ENCODE measurements at places on chromosomes 12 and 14.

GRCh38 chr12:107891967-107892366, 117.5 kb downstream of the ASCL4 start:
- no peak for DNase-seq

- DNase-seq: no peak
Measured at GRCh38 chr12:65868133-65868705, 43.9 kb downstream of the HMGA2 start.

DNA sequence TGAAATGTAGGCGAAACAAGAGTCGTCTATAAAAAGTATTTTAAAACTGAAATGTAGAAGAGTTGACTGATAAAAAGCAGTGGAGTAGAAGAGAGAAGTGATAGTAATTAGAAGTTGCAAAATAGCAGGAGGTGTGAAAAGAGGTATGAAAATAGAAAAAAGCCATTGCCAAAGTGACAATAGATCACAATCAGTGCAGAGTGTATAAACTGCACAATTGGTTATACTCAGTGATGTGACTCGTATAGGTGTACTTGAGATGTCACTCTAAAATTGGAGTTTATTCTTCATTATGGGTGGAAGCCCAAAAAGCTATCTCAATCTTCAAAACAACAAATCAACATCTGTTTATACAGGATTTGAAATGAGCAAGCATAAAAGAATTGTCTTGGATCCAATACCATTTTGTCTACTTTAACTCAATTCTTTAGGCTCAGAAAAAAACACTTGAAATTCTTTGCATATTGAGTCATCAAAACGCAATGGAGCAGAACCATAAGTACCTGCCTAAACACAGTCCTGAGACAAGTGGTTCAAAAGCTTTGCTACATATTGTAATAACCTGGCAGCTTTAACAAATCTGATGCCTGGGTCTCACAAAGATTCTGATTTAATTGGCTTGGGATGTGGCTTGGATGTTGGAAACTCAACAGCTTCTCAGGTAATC, 8.8 kb downstream of the IKBIP start:
- DNase-seq: no peak

DNA sequence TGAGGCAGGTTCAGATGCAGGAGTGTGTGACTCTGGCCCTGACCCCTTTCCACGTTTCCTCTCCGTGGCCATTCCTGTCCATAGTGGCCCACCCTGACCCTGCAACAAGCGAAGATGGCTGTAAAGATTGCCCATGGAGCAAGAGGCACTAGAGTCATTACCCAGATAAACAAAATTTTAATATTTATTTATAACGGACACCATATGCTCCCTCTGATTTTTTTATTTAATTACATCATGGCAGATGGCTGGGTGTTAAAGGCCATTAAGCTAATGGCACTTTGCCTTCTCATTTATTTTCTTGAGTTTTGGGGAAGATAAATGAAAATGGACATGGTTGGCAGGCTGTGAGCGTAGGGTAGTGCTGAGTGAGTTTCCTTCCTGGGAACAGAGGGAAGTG, 58.7 kb downstream of the WSCD2 start:
- no peak for DNase-seq

GRCh38 chr14:44863271-44863670, 98.5 kb downstream of the KLHL28 start:
- no peak for DNase-seq

DNA sequence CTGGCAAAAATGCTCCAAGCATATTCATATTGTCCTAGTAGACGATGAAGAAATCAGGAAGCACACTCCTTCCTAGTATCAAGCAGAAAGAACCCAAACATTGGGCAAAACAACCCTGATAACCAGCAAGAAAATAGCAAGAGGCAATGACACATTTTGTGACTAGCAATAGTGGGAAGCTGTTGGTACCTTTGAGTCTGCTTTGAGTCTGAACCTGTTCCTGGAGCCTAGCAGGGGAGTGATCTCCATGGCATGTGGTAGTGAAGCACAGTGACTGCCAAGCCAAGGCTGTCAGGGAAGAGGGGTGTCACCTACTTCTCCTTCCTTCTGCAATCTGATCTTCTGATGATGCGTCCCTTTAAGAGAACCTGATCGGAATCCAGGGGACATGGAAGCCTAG, 533.9 kb downstream of the VRK1 start:
- DNase-seq: no peak

- DNase-seq: no peak
Measured at GRCh38 chr14:35218963-35219362, 73.2 kb upstream of the PSMA6 start.

DNA sequence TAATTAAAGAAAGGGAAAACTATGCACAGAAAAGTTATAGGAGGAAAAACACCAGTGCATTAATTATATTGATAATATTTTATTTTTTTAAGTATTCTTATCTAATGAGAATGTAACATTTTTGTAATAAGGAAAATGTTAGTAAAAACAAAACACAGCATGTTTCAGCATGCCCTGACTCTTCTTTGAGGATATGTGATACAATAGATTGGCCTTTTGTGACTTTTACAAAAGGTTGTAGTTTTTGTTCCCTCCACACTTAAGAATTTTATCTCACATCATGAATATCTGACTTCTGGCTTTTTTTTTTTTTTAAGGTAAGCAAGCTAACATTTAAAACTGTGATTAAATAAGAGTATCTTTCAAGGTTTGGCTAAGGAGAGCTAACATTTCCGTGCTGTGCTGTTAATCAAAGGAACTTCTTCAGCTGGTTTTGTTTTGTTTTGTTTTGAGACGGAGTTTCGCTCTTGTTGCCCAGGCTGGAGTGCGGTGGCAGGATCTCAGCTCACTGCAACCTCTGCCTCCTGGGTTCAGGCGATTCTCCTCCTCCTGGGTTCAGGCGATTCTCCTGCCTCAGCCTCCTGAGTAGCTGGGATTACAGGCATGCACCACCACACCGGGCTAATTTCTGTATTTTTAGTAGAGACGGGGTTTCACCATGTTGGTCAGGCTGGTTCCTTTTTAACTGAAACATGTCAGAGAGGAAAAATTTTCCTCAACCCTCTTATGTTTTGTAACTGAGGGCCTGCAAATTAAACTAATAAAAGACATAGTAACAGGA, 30.8 kb upstream of the RESF1 start:
- DNase-seq: no peak

GRCh38 chr14:97633131-97633738, 836.1 kb downstream of the VRK1 start:
- no peak for DNase-seq

GRCh38 chr14:104353921-104354701, 215.7 kb downstream of the KIF26A start:
- DNase-seq: no peak

- no peak for DNase-seq
Measured at GRCh38 chr12:91565846-91566245, 383.2 kb upstream of the DCN start.

DNA sequence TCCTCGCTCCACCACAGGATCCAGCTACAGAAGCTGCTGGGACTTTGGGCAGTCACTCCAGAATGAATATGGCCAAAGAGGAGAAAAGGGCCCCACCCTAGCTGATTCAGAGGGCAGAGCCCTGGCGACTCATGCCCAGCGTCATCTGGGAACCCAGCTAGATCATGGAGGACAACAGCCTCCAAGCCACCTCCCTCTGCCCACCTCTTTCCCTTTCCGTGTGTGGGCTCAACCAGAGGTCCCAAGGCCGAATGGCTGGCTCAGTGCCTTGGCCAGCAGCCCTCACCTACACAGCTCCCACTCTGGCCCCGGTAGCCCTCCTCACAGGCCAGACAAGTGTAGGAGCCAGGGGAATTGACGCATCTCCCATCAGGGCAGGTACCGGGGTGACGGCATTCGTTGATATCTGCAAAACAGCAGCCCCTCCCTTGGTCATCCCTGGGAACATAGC, 17.4 kb downstream of the ISCA2 start:
- no peak for DNase-seq

DNA sequence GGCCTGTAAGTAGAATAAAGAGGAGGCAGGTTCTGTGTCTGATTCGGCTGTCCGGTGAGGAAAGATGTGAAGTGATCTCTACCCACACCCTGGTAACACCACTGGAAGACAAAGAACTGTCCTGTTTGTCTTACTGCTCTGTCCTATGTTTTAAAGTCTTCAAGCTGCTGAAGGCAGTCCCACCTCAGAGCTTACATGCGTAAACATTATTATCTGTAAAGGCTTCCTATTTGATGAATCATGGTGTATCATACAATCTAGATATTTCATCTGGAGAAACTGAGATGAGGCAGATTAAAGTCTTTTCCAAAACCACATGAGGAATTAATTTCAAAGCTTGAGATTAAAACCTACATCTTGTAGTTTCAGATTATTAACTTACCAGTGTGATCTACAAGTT, 427.6 kb downstream of the ZFP36L1 start:
- no peak for DNase-seq

DNA sequence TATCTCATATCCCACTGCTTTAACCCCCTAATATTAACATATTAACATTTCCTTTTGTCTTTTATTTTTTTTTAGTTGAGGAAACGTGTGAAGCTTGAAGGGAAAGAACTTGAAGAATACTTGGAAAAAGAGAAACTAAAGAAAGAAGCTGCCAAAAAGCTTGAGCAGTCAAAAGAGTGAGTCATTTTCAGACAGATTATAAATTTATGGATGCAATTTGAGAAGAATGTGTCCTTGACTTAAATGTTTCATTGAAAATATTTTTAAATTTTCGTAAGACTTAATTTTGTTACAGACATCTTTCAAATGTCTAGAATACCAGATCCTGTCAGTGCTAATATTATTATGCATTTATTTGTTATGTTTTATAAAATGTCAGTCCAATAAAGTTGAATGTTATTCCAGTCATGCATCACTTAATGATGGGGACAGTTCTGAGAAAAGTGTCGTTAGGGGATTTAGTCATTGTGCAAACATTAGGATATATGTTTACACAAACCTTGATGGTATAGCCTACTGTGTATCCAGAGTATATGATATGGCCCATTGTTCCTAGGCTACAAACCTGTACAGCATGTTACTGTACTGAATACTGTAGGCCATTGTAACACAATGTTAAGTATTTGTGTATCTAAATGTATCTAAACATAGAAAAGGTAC, 32.6 kb downstream of the CPSF2 start:
- no peak for DNase-seq

- DNase-seq: no peak
Measured at GRCh38 chr12:52650520-52651081, 1.4 kb downstream of the KRT2 start.

GRCh38 chr14:23533652-23534435, 17.7 kb downstream of the ZFHX2 start:
- no peak for DNase-seq

- DNase-seq: no peak
Measured at GRCh38 chr12:45644541-45644940, 85.0 kb upstream of the ARID2 start.

DNA sequence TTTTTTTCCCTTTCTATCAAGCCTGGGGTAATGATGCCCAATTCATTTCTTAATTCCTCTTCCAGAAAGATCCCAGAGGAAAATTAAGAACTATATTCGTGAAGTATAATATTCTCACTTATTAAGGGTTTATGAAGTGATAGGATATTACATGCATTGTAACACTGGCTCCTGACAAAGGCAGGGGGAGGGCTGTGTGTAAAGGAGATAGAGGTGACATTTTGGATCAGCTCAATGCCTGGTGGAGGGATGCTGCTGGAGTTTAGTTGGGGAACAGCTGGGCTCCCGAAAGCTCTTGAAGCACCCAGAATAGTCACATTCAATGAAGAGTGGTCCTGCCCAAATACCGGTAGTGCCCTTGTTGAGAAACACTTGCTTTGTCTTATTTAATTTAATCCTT, 774 bp downstream of the SERPINA11 start:
- no peak for DNase-seq

DNA sequence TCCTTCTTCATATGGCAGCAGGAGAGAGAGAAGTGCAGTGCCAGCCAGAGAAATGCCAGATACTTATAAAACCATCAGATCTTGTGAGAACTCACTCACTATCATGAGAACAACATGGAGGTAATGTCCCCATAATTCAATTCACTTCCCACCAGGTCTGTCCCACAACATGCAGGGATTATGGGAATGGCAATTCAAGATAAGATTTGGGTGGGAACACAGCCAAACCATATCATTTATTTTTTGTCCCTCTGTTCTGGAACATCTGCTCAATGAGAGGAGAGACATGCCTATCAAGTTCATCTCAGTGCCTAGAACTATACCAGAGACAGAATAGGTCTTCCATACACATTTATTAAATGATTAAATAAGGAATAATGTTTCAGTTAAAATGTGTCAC, 543.5 kb downstream of the NRXN3 start:
- DNase-seq: no peak

DNA sequence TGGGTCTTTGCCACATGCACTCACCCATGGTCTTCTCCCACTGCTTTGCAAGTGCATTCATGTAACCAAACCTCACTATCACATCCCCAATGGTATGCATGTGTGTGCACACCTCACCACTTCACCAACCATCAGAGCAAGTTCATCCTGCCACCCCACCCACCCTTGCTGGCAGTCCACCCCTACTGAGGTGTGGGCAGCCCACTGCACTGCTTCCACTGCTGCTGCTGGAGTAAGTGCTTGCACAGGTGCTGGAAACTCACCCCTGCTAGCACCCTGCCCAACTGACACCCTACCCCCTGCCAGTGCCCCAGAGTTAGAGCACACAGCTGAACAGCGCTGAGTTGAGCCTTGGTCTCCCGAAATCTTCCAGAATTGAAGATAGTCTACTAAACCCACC, 46.1 kb upstream of the CLEC14A start:
- no peak for DNase-seq

GRCh38 chr12:13316587-13317246, 120.2 kb downstream of the EMP1 start:
- DNase-seq: no peak

GRCh38 chr12:85804663-85805062, 31.5 kb downstream of the RASSF9 start:
- DNase-seq: no peak

GRCh38 chr14:93952829-93953228, 23.5 kb downstream of the ASB2 start:
- DNase-seq: no peak

DNA sequence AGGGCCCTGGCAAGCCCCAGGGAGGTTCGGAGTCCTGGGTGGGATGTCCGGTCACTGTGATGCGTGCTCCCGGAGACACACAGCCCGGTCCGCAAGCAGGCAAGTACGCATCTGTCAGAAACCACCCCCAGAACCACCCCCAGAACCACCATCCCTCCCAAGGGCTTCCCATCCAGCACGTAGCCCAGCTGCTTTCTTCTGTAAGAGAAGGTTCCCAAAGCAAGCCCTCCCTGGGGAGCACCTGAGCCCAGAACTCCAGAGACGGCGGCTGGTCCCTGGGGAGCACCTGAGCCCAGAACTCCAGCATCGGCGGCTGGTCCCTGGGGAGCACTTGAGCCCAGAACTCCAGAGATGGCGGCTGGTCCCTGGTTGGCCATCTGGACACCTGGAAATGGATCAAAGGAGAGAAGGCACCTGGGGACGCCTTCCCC, 2.6 kb upstream of the FBRSL1 start:
- no peak for DNase-seq

- DNase-seq: no peak
Measured at GRCh38 chr14:95054346-95055280, 102.7 kb downstream of the DICER1 start.

Data from neural crest cell (in vitro differentiated cells).